ENCODE measurements at places on chromosomes 2 and 18. TPM values are rescaled to one million over a fixed set of nuclear protein-coding genes. Genes with fewer than 3 reads are reported as not detected.
A peak's percentile ranks its signal among the peaks of the same experiment; 100 is the strongest.

DNA sequence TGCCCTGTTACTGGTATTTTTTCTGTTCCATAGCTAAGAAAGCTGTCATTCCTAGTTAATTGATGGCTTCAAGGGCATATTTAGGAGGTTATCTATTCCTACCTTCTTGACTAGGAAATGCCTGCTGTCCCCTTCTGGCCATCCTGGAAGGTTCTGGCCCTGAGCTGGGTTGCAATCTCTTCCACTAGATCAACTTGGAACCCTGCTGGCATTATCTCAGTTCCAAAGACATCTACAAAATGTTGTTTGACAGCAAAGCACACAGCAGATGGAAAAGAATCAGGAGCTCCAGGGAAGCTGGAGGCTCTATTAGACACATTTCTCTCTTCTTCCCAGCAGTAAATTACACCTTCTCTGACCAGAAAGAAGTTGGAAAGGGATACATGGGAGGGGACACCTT, 192.1 kb downstream of the ARHGAP28 start:
- no peak overlapping the region for H3K27ac ChIP-seq
- no peaks in the 10 kb centered on the region for H3K27me3 ChIP-seq
- no peak for DNase-seq
- H3K4me1 ChIP-seq = no peaks in the 10 kb centered on the region
- H3K36me3 ChIP-seq = no peaks in the 10 kb centered on the region

DNA sequence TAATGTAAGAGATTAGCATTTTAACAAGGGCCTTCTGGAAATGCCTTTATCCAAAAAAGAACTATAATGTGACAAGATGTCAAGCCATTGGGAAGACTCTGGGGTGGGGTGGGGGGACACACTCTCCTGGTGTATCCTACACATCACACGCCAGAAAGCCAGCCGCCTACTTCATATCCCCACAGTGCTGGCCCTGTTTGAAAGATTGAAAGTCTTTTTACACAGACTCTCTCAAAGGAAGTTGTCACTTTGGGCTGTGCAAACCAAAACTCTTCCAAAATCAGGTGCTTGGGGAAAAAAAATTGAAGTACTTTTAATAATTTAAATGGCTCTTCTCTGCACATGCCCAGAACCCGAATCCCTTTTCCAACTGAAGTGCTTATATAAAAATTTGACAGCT, 666.7 kb downstream of the BCL11A start:
- no peak overlapping the region for H3K4me3 ChIP-seq
- no peaks in the 10 kb centered on the region for H3K36me3 ChIP-seq
- no peak overlapping the region for H3K27ac ChIP-seq
- H3K4me1 ChIP-seq = no peaks in the 10 kb centered on the region

GRCh38 chr2:169999054-169999453, 171.8 kb downstream of the UBR3 start:
- H3K36me3 ChIP-seq = peaks cover 6% of the 10 kb centered on the region
- H3K4me3 ChIP-seq = no peak overlapping the region
- H3K27ac ChIP-seq = no peak overlapping the region

GRCh38 chr2:83536556-83536955, 922.5 kb downstream of the SUCLG1 start:
- DNase-seq = no peak
- no peak overlapping the region for H3K4me3 ChIP-seq
- no peaks in the 10 kb centered on the region for H3K4me1 ChIP-seq

DNA sequence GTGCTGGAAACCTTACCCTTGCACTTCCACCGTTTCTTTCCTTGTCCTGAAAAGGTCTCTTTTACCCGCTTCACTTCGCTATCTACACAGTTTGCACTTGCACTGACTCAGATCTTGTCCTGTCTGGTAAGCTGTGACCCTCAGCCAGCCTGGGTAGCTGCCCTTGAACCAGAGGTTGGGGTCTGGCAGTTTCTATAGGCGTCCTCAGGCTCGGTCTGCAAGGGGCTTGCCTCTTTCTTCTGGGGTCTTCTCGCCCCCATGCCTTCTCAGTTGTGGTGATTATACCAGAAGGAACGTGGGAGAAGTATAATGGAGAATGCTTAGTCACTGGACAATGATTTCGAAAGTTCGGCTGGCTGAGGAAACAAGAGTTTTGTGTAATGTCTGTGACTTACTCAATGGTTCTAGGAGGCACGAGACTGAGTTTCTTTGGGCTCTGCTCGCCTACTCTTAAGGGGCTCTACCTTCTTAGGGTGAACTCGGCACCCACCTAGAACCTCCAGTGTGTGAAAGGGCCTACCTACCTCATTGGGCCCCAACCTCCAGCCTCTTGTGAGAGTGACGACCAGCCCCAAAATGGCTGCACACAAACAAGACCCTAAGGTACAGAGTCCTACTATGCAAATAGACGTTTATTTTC, 6.9 kb upstream of the STAT1 start:
- H3K27me3 ChIP-seq = no peaks in the 10 kb centered on the region
- H3K4me1 ChIP-seq = no peaks in the 10 kb centered on the region
- H3K4me3 ChIP-seq = peak overlapping the region; percentile 81
- H3K27ac ChIP-seq = peak overlapping the region; percentile 90

GRCh38 chr2:21098294-21098693, 25.5 kb upstream of the TDRD15 start:
- DNase-seq = no peak
- H3K4me1 ChIP-seq = peaks cover 13% of the 10 kb centered on the region
- no peaks in the 10 kb centered on the region for H3K36me3 ChIP-seq
- no peaks in the 10 kb centered on the region for H3K27me3 ChIP-seq

GRCh38 chr2:45607701-45608100, 3.4 kb downstream of the SRBD1 start:
- no peak overlapping the region for H3K4me3 ChIP-seq
- no peak for DNase-seq
- H3K27me3 ChIP-seq = no peaks in the 10 kb centered on the region

- H3K4me3 ChIP-seq = no peak overlapping the region
- DNase-seq = no peak
- no peak overlapping the region for H3K27ac ChIP-seq
- no peaks in the 10 kb centered on the region for H3K36me3 ChIP-seq
- H3K4me1 ChIP-seq = no peaks in the 10 kb centered on the region
Observed at GRCh38 chr18:22900558-22901238, 32.4 kb upstream of the RBBP8 start.

GCG gene
- polyA plus RNA-seq = 9.0 TPM

DNA sequence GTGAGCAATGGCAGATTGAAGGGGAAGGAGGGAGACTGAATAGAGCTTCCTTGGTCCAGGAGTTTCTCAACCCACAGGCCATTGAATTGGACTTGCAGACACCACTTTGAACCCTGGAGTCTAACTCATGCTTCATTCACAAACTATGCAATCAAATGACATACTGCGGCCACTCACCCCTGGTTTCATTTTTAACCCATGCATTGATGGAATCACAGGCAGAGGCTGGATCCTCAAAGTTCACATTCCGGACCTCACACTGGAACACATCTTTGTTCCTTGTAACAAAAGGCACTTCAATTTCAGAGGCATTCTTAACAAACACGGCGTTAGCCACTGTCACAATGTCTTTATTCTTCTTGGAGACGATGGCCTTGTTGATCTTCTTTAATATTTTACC, 40.7 kb downstream of the MRPL44 start:
- H3K27ac ChIP-seq = no peak overlapping the region
- no peaks in the 10 kb centered on the region for H3K27me3 ChIP-seq
- peaks cover 6% of the 10 kb centered on the region for H3K4me1 ChIP-seq
- H3K36me3 ChIP-seq = no peaks in the 10 kb centered on the region

GRCh38 chr2:56191617-56192016, 7.8 kb downstream of the CCDC85A start:
- no peak for DNase-seq
- no peaks in the 10 kb centered on the region for H3K36me3 ChIP-seq
- no peaks in the 10 kb centered on the region for H3K27me3 ChIP-seq
- no peak overlapping the region for H3K27ac ChIP-seq

DNA sequence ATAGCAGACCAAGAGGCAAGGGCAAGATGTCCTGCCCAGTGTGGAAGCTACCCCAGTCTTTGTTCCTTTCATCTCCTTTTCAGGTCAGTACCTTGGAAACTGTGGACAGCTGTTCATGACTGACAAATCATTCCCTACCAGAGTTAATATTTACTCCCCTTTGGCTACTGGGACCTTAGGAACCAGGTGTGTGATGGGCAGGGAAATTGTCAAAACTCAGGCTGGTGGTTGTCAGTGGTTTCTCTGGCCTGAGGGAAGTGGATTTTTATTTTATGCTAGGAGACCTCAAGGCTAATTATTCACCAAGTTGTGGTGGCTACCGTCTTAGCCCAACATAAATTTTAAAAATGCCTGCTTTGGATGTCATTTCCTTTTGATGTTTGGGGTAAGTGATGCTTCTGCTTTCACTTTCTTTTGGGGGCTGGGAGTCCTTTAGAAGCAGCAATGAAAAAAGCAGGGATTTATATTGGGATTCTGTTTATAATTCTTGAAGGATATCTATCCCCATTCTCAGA, 119.3 kb downstream of the SETBP1 start:
- no peaks in the 10 kb centered on the region for H3K27me3 ChIP-seq
- H3K36me3 ChIP-seq = no peaks in the 10 kb centered on the region
- no peak for DNase-seq
- no peak overlapping the region for H3K4me3 ChIP-seq
- H3K27ac ChIP-seq = peak overlapping the region; percentile 90

Data from sigmoid colon (tissue), 7 donors.